ENCODE measurements at places on chromosomes 3 and 15. TPM values are rescaled to one million over a fixed set of nuclear protein-coding genes. Genes with fewer than 3 reads are reported as not detected.

GOLGA6L7 gene
- total RNA-seq = not detected

MELTF gene
- total RNA-seq = 3.6 TPM

VGLL3 gene
- 27.1 TPM for total RNA-seq

OCA2 gene
- total RNA-seq = 6.0 TPM

PTX3 gene
- total RNA-seq = 20.1 TPM

LRRC15 gene
- 1.0 TPM for total RNA-seq

SERPINI2 gene
- total RNA-seq = 0.80 TPM

GOLGA6B gene
- not detected for total RNA-seq

COL7A1 gene
- 2.7 TPM for total RNA-seq

CCDC13 gene
- 3.6 TPM for total RNA-seq
